ENCODE measurements at places on chromosomes 12 and 14.

GRCh38 chr12:9851050-9851449, 18.1 kb downstream of the CLEC2B start:
- no peak for DNase-seq

DNA sequence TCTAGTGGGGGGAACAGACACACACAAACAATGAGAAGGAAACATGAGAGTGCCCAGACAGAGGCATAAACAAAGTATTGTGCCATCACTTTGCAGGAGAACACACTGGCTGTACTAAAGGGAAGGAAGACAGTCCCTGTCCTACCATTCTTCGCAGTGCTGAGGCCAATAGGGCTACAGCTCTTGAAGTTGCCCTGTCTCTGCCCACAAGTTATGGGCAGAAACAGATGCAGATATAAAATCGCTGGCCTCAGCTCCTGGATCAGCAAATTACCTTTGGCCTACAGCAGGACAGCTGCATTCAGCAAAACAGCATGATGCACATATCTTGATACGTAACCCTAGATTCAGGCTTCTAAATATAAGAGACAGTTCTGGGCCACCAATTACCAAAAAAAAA, 23.0 kb upstream of the PRKAB1 start:
- no peak for DNase-seq

GRCh38 chr12:29374913-29375312, 6.1 kb downstream of the ERGIC2 start:
- DNase-seq = no peak

DNA sequence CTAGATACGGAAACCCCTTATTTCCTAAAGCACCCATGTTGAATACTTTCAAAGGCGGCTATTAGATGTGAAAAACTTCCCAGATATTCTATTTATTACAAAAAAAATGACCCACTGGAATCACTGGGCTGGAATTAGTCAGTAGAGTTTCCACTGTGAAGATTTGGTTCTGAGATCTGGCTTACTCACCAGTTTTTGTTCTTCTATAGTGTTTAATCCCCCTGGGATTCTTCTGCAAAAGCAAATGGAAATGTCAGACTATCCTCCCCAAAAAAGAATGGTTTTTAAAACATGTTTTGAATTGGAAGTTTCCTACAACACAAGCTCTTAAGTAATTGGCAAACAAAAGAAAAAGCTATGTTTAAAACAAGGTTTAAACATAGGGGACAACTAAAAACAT, 166.4 kb downstream of the STXBP6 start:
- DNase-seq = no peak

DNA sequence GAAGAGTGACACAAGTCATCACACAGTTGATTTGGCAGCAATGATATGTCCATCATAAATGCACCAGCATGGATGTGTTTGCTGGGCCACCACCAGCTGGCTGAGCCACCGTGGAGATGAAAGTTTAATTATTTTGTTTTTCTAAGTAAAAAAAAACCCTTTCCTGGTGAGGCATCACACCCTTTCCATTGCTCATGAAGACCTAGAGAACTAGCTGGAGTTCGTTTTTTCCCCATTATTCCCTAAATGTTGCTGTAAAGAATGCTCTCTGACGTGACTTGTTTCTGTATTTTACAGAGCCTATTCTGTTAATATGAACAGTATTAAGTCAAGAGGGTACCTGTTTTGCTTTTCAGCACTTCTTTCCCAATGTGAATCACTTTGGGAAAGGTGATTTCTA, 257.9 kb downstream of the MSRB3 start:
- DNase-seq = no peak

- DNase-seq = no peak
Measured at GRCh38 chr14:55434805-55435174, 5.6 kb downstream of the TBPL2 start.

- no peak for DNase-seq
Measured at GRCh38 chr12:115051378-115051777, 367.4 kb upstream of the TBX3 start.

DNA sequence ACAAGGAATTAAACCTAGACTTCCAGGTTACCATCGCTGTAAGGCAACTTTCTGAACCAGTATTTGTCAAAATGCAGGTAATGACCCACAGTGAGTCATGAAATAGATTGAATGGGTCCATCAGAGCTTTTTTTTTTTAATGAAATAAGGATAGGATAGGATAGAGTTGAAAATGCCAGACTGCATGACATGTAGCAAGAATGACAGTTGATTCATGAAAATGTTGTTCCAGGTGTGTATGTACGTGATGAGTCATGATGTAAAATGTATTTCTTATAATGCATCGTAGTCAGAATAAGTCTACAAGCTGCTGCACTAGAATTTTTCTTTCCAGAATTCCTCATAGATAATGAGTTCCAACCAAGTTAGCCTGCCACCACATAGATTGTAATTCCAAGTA, 184.4 kb upstream of the BCL2L14 start:
- DNase-seq = no peak

- no peak for DNase-seq
Measured at GRCh38 chr12:49961111-49961922, at the start of gene AQP5. AQP5 (plus strand) TSS chr12:49961872; CDS start chr12:49962018, 146 bp downstream.

GRCh38 chr12:68293347-68293746, 38.8 kb downstream of the MDM1 start:
- DNase-seq = no peak

GRCh38 chr12:67116134-67116533, 153.0 kb upstream of the CAND1 start:
- no peak for DNase-seq

GRCh38 chr12:62700091-62700880, 233.7 kb downstream of the MON2 start:
- DNase-seq = no peak

- no peak for DNase-seq
Measured at GRCh38 chr14:33184587-33184986, 245.9 kb downstream of the NPAS3 start.

GRCh38 chr12:94644141-94644979, 6.0 kb downstream of the TMCC3 start:
- no peak for DNase-seq

DNA sequence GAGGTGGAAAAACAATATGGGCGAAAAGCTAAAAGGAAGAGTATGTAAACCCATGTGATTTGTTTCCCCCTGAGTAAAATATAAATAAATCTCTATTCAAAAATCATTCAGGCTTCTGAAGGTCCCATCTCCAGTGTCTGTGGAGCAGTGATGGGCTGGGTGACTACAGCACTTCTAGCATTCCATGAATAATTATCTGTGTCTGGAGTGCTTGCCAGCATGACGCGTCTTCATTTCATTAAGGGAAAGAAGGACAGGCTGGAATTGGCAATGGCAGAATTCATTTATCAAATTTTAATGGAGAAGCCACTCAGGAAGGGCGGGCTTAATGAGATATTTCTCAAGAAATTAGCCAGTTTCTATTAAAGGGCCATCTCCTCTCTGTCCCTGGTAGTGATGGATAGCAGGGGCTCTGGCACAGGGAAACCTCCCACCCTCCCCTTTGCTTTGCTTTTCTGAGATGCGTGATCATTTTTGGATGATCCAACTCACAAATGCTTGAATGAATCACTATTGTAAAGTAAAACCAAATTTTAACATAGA, 916.3 kb upstream of the SEL1L start:
- no peak for DNase-seq

DNA sequence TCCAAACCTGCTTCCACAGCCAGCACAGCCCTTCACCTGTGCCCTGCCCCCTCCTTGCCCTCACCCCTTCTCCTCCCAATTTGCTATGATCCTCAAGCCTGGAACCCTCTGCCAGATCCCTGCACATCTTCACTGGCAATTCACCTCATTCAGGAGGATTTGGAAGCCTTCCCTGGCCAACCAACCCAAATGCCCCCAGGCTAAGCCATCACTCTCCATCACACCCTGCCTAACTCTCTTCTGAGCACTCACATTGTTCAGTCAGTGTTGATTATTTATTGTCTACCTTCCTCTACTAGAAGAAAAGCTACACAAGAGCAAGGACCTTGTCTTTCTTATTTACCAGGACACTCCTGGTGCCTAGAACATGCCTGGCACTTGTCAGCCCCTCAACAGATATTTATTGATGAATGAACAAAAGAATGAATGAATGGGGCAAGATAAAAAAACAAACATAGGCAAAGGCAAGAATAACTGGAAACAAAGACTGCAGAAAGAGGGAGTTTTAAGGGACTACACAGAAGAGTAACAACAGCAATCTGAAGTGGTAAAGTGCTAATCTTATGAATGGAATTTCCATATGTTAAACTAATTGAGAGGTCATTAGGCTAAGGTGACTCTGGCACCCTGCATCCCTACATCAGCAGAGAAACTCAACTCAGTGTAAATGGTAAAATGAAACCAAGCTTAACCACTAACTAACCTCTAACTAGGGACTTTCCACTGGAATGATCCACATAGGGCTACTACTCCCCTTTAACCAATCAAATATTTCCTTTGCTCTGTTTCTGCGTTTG, 33.4 kb downstream of the TMTC1 start:
- DNase-seq = no peak

- no peak for DNase-seq
Measured at GRCh38 chr12:116385486-116386217, 108.2 kb upstream of the MED13L start.

- DNase-seq = no peak
Measured at GRCh38 chr12:100845095-100845494, 50.5 kb downstream of the ANO4 start.
